T-helper 17 cell (primary cell): ENCODE measurements at places on chromosomes 6 and 20.

DNA sequence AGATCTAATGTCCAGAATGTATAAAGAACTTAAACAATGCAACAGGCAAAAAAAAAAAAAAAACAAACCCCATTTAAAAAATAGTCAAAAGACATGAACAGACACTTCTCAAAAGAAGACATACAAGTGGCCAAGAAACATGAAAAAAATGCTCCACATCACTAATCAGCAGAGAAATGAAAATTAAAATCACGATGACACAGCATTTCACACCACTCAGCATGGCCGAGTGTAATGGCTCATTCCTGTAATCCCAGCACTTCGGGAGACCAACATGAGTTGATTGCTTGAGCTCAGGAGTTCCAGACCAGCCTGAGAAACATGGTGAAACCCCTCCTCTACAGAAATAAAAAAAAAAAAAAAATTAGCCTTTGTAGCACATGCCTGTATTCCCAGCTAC, 701.4 kb upstream of the NRSN1 start:
- DNase-seq = no peak

- no peak for DNase-seq
Observed at GRCh38 chr20:10524034-10524476, 89.0 kb downstream of the SLX4IP start.

DNA sequence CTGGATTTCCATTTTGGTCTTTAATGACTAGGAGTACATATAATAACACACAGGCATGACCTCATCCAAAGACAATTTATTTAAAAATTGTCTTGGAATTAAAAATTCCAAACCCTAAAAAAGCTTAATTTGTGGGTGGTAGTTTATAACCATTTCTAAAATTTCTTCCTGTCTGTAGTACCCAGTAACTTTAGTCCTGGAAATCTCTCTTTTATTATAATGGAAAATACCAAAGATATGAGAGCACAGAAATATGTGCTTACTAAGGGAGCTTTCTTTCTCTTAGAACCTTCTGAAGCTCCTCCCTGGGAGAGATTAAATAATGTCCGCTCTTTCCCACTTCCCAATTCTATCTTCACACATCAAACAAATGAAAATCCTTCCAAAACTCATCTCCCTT, 70.5 kb upstream of the PRL start:
- DNase-seq = no peak

DNA sequence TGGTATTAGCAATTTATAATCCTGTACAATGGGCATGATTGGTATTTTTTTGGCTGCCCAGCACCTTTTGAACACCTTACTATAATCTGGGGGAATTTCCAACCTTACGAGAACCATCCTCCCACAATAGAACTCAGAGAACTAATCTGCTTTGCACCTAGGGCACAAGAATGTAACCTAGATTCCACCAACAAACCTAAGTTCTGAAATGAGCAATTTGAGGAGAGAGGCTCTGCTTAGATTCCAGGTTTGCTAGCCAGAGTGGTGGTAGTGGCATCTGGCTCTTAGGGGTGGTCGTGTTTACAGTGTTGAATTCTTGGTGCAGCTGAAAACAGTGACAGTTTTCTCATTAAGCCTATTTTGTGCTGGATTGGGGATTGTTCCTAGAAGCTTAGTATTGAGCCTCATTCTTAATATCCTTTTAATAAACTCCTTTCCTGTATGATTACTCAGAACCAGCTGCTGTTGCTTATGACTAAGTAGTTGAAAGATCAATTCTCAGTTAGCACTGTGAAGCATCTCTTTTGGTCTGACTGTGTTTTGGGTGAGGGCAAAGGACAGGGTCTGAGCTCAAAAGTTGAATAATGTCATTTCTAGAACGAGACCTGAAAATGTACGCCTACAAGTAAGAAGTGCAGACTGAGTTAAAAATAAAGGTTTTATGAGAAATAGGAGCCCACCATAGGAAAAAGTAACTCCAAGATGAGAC, 385.6 kb downstream of the CDKAL1 start:
- no peak for DNase-seq

GRCh38 chr6:130725551-130725950, 101.7 kb upstream of the SMLR1 start:
- DNase-seq = no peak

DNA sequence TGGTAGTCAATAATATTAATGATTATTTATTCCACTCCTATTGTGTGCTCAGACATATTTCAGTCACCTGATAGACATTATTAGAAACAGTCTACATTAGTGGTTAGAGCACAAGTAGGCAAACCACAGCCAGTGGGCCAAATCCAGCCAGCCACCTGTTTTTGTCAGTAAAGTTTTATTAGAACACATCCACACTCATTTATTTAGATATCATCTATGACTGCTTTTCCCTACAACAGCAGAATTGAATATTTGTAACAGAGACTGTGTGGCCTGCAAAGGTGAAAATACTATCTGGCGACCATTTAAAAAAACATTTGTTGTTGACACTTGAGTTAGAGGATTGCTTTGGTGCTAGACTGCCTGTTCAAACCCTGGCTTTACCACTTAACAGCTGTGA, 220.0 kb upstream of the ZFP64 start:
- no peak for DNase-seq

DNA sequence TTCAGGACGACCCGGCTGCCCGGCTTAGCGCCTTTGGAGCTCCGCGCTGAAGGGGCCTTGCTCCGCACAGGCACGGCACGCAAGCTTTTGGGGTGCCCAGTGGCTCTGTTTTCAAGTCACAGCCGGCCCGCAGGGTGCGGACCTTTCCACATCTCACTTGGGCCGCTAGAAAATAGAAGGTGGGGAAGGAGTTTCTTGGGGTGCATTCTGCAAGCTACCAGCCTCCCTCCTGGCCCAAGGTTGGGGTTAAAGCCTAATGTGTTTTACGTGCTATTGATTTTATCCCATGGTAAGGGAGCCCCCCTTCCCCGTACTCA, 561 bp downstream of the KAT14 start:
- DNase-seq = no peak

- DNase-seq = no peak
Observed at GRCh38 chr6:167452338-167453081, 127.6 kb downstream of the TTLL2 start.

GRCh38 chr20:61303217-61303616, 51.2 kb downstream of the CDH4 start:
- DNase-seq = no peak
